Mesangial cell (primary cell): ENCODE measurements at places on chromosomes 3 and 15. TPM values are rescaled to one million over a fixed set of nuclear protein-coding genes. Genes with fewer than 3 reads are reported as not detected.

Gene CLDN1
- total RNA-seq: 84.9 and 98.0 TPM in 2 replicates

Gene C2CD4A
- total RNA-seq: 0.25 TPM in 1 of 2 replicates, not detected in the other

Gene TATDN2
- 14.2 and 15.1 TPM in 2 replicates for total RNA-seq

Gene ZIC1
- not detected in 2 replicates for total RNA-seq
